Activated naive CD4-positive, alpha-beta T cell treated with anti-CD3 and anti-CD28 coated beads for 36 hours (primary cell): ENCODE measurements at places on chromosomes 2 and 18. TPM values are rescaled to one million over a fixed set of nuclear protein-coding genes. Genes with fewer than 3 reads are reported as not detected.
A peak's percentile ranks its signal among the peaks of the same experiment; 100 is the strongest.

IL1RL2 gene
- 0.30 TPM for total RNA-seq

TFCP2L1 gene
- total RNA-seq: not detected

SPHKAP gene
- total RNA-seq: not detected

- DNase-seq: peak; percentile 11
These were observed 845.9 kb upstream of the ID2 start for GRCh38 chr2:7835693-7836680.

DNA sequence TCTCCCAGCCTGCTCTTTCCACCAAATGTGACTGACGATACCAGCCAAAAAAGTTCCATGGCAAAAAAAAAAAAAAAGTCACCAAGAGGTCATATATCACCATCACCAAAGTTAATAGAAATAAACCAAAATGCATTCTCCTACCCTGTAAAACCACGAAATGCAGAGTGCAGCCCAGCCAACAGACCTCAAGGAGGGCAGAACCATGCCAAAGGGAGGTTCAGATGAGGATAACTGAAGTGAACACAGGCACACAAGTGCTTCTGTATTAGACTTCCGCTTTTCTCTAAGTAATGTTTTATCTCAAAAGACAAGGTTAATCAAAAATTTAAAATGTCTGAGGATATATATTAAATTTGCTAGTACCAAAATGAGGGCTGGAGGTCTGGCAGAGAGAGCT is 5.5 kb downstream of the SERPINE2 start:
- no peak for DNase-seq

DNA sequence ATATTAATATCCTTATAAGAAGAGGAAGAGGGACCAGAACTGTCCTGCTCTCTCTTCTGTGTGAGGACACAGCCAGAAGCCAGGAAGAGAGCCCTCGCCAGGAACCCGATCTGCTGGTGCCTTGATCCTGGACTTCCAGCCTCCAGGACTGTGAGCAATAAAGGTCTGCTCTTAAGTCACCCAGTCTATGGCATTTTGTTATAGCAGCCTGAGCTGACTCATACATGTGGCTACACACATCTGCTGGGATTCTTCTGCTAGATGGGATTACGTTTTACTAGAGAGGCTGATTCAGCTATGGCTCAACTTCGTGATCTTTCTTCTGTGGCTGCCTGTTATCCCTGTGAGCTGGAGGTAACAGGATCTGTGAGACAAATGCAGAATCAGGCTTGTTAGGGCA is 29.6 kb downstream of the ARL4C start:
- no peak for DNase-seq

CPO gene
- not detected for total RNA-seq

DNA sequence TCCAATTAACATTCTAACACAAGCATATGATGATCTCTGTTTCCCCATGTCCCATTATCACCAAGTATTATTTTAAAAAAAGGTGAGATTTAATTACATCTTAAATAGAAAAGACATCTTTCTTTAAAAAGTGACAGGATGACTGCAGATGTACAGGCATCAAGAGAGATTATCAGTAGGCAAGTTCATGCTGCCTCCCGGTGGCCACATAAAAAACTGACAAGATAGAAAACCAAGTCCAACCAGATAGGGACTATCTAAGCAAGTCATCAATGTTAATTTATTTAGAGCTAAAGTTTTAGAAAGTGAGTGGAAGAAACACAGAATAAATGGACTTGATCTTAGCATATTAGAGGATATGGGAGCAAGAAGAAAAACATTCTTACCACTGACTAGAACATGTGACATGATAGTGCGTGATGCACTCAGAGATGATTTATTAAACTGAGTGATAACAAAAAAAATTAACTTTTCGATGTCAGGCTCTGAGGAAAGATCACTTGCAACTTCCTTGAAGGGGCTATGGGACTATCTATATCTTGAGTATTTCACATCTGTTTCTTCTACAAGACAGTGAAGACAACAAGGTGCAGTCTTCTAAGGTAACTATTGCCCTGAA is 5.4 kb upstream of the TDRD15 start:
- peak; percentile 41 for DNase-seq

CCDC148 gene
- total RNA-seq: not detected

- DNase-seq: no peak
These were observed 155.8 kb downstream of the RHBDD1 start for GRCh38 chr2:226991663-226992062.

DNA sequence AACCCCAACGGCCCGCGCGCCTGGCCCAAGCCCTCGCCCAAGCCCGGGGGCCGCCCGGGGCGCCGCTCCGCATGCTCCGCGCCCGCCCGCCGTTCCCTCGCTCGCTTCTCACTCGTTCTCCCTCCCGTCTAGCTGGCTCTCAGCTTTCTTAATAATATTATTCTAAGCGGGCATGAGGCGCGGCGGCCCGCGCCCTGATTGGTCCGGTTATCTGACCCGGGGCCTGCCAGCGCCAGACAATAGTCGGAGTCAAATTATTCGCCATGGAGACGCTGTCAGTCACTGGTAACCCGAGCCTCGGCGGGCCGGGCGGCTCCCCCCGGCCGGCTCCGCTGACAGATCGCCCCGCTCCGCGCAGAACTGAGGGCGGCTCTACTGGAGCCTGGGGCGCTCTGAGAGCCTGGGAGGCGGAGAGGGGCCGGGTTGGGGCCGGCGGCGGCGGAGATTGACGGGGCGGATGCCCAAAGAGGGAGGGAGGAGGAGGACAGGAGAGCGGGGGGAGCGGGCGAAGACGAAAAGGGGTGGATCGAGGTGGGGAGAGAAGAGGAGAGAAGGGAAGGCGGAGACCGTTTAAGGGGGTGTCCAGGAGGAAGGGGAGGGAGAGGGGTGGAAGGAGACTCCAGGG is at the start of gene SIX2:
SIX2 (minus strand) TSS at position 150 of the 625 bp plus-strand sequence. CDS start 342 bp downstream, outside the sequence.
- DNase-seq: no peak

DNA sequence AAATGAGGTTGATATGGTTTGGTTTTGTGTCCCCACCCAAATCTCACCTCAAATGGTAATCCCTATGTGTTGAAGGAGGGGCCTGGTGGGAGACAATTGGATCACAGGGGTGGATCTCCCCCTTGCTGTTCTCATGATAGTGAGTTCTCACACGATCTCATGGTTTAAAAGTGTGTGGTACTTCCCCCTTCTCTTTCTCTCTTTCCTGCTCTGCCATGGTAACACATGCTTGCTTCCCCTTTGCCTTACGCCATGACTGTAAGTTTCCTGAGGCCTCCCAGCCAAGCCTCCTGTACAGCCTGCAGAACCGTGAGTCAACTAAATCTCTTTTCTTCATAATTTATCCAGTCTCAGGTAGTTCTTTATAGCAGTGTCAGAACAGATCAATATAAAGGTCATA is 24.7 kb upstream of the FAM124B start:
- no peak for DNase-seq

- no peak for DNase-seq
These were observed 79.2 kb upstream of the PXDN start for GRCh38 chr2:1823187-1824169.

GRCh38 chr2:21658907-21659477 is 535.2 kb downstream of the TDRD15 start:
- DNase-seq: no peak

TDRD15 gene
- total RNA-seq: not detected

MYO3B gene
- not detected for total RNA-seq

DNA sequence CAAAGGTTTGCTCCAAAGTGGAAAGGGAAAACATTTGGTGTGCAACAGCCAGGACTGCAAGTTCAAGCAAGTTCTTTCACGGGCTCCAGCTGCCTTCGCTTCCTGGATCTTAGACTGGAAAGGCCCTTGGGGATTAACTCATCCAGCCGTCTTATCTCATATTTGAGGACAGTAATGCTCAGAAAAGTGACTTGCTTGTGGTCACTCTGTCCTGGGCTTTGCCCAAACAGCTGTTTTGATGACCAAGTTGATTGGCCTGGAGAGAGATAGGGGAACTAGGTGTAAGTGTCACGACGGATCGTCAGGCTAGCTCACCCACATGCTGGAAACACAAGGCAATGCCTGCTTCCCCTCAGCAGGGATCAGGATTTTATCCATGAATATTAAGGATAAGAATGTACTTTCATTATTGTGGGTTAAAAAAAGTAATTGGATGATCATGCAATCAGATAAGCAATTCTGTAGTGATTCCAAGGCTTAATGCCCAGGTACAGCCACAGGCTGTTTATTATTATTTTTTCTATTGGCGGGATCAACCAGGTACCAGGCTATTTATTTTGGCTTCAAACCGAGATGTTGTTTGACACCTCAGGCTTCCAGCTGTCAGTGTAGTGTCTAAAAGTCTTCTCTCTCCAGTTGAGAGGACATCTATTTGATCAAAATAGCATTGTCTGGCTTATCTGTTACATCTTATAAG is 162.5 kb upstream of the EPAS1 start:
- no peak for DNase-seq

DNA sequence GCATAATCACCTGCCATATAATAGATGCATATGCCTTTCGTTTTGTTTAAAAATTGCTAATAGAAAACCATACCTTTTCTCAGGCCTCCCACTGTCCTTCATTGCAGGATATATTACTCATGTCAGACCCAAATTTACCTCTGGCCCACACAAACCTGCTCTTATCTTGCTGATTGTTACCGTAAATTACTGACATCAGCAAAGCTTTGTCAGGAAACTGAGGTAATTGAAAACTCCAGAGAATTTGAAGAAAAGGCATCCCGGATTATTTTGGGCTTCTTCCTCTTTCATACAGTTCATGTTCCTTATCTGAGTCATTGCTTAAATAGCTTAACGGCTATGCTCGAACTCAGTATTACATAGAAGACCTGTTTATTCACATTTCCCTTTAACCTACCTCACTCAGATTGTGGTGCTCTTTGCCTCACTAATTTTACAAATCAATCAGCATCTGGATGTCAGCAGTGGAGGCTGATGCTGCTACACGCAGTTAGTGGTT is 145.7 kb downstream of the ZEB2 start:
- DNase-seq: no peak

G6PC2 gene
- not detected for total RNA-seq

DNA sequence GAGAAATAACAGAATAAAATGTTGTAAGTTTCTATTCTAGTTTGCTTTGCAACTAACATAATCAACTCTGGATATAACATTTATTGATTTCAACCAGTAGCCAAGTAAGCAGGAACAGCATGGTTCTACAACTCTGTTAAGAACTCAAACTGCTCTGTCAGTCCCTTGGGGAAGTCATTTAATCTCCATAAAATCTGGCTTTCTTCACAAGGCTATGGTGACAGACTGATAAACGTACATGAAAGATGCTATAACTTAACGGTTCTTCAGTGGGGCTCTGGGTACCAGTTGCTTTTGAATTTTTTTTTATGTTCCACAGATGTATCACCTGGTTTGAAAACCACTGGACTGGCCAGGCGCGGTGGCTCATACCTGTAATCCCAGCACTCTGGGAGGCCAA is 10.3 kb downstream of the PSME4 start:
- no peak for DNase-seq

SMYD1 gene
- total RNA-seq: not detected

VIT gene
- not detected for total RNA-seq

GRCh38 chr2:96882906-96883305 is 13.0 kb upstream of the SEMA4C start:
- DNase-seq: no peak

DCTN1 gene
- 61.7 TPM for total RNA-seq

DNA sequence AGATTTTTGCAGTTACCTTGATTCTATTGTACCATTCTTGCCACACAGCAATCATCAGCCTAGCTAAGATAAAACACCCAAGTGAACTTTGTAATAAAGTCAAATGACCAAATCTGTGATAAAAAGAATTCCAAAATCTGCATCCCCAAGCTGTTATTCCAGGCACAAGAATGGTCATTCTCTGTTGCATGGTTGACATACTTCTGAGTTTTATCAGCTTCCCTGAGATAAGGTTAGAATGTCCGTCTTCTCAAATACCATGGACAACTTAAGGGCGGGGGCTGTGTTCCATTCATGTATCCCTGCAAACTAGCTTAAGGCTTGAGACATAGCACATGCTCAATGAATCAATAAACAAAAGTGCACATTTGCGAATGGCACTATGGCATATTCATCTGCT is 8.1 kb upstream of the BMP10 start:
- no peak for DNase-seq

- DNase-seq: no peak
These were observed 139.8 kb upstream of the NCK2 start for GRCh38 chr2:105604938-105605337.

DNA sequence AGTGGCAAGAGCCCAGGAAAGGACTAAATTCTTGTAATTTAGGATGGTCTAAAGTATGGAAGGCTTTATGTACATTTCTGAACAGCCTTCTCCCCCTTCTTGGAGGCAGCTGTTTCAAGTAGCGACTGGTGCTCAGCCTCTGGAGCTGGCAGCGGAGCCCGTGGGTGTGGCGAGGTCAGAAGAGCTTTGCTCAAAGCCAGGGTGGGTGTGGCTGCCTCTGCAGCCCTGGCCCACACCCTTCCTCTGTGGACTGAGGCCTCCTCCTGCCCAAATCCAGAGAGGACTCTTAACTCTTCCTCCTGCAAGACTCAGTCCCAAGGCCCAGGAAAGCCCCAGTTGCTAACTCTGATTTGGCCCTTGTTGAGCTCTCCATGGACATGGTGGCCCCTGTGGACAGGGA is 202.1 kb upstream of the REV1 start:
- DNase-seq: no peak

- peak; percentile 85 for DNase-seq
These were observed 143.6 kb upstream of the MAP3K20 start for GRCh38 chr2:172931918-172932520.

- no peak for DNase-seq
These were observed 196.4 kb upstream of the PXDN start for GRCh38 chr2:1940679-1941078.

- no peak for DNase-seq
These were observed 23.9 kb upstream of the CCDC68 start for GRCh38 chr18:54983041-54983686.

- no peak for DNase-seq
These were observed 34.7 kb upstream of the RAPH1 start for GRCh38 chr2:203569677-203570316.

DLX1 gene
- not detected for total RNA-seq

ATOH8 gene
- not detected for total RNA-seq

PRSS56 gene
- not detected for total RNA-seq

DNA sequence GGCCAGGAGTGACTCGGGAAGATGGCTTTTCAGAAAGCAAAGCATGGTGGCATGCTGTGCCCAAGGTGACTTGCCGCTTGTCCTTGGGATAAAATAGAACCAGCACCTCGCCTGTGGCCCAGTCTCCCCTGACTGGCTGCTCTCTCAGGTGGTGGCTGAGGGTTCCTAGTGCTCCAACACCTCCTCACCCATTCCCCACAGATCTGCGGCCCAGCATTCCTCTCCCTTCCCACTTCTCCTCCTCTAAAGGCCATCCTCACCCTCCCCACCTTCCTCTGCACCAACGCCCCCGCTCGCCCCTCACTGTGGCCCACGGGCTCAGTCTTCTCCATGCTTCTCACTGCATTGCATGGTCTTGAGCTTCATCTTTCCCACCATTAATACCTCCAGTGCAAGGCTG is 132.4 kb downstream of the PXDN start:
- no peak for DNase-seq

IRS1 gene
- total RNA-seq: 2.7 TPM

- no peak for DNase-seq
These were observed 3.1 kb downstream of the MCEE start for GRCh38 chr2:71126957-71127356.

MAPK4 gene
- not detected for total RNA-seq
